Left renal pelvis (tissue), 4 donors: ENCODE measurements at places on chromosomes 3 and 15.

DNA sequence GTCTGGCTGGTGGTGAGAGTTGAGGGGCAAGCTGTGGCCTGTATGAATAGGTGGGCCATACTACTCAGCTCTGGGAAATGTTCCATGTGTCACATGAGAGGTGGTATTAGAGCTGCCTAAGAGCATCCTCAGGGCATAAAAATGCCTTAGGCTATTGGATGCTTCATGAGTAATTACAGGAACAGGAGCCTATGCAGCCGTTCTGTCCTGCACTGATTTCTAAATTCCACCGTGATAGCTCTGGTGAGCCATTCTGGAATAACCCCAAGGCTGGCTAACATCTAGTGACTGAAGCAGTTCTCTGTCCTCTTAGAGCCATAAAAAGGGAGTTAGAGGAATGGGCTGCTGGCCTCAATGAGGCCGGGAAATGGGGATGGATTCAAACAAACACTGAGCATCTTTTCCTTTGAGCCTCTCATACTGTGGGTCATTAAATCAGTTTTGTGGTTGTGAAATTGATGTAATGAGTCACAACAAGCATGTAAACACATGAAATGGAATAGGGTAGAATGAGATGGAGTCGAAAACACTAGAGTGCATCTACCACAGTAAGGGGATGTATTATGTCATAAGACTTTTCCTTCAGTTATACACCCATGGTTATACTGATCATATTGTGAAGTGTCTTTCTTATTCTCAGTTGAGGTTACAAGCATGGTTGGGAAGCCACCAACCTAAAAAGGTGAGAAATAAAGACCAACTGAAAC is 41.0 kb downstream of the DGKG start:
- DNase-seq: no peak

GRCh38 chr15:52078876-52079700 is 33.5 kb downstream of the BCL2L10 start:
- no peak for DNase-seq

- DNase-seq: no peak
Observed at GRCh38 chr15:72778796-72779195, 4.8 kb downstream of the ADPGK start.

- DNase-seq: no peak
Observed at GRCh38 chr15:26660241-26660640, 112.6 kb downstream of the GABRB3 start.

DNA sequence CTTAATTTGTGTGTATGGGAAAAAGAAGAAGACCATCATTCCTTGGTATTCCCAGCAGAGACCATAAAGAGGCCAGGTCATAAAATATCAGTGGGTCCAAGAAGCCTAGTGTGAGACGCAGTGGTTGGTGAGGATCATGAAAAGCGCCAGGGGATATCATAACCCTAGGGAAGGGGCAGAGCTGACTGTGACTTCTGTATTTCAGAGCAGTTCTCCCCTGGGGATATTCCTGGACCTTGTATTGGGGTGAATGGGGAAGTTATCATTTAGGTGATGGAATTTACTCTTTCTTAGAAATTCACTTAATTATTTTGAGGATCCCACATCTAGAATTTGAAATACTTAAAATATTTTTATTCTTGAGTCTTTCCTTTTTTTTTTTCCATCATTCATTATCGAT is 34.9 kb upstream of the UMPS start:
- DNase-seq: no peak

DNA sequence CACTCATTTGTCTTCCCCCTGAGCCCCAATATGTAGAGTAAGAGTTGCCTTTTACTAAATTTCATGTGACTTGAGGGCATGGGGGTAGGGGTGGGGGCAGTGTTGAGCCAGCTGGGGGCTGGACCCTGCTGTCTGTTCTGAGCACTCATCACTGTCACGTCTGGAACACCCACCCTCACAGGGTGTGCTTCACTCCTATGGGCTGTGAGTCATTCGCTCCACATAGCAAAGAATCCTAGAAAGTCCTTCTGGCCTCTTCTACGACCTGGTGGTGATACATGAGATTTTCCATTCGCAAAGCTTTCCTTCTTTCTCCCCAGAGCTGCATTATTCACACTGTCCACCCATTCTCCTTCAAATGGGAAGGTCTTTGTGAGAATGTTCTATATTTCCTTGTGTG is 43.6 kb upstream of the MGLL start:
- no peak for DNase-seq

- DNase-seq: no peak
Observed at GRCh38 chr3:196537319-196537984, 22.3 kb upstream of the SMCO1 start.

- no peak for DNase-seq
Observed at GRCh38 chr3:77191640-77192039, 151.7 kb downstream of the ROBO2 start.
